M059J (cell line): ENCODE measurements at places on chromosomes 3 and 15. TPM values are rescaled to one million over a fixed set of nuclear protein-coding genes. Genes with fewer than 3 reads are reported as not detected.

PLCB2 gene
- not detected in 2 replicates for total RNA-seq

WNT7A gene
- total RNA-seq = 0.10 and 0.15 TPM in 2 replicates

POU1F1 gene
- total RNA-seq = not detected in 2 replicates

LTF gene
- total RNA-seq = 0.30 and 0.52 TPM in 2 replicates

NSUN3 gene
- total RNA-seq = 15.1 and 20.6 TPM in 2 replicates

GP9 gene
- total RNA-seq = not detected in 2 replicates

ARRDC4 gene
- total RNA-seq = 9.9 and 13.9 TPM in 2 replicates

ZNF662 gene
- total RNA-seq = 0.20 and 1.4 TPM in 2 replicates

IMPG2 gene
- under 0.01 TPM in 2 replicates for total RNA-seq

C3orf70 gene
- total RNA-seq = not detected in 2 replicates

PAK2 gene
- total RNA-seq = 35.2 and 57.4 TPM in 2 replicates

TMC3 gene
- total RNA-seq = not detected in 2 replicates

FSTL1 gene
- total RNA-seq = 762 and 1,312 TPM in 2 replicates

SNX22 gene
- 0.20 and 0.27 TPM in 2 replicates for total RNA-seq

TM4SF4 gene
- total RNA-seq = 21.7 TPM in 1 of 2 replicates, not detected in the other

GADL1 gene
- not detected in 2 replicates for total RNA-seq

FGD5 gene
- 0.05 TPM in 1 of 2 replicates, not detected in the other for total RNA-seq

FBXL22 gene
- not detected in 2 replicates for total RNA-seq

CYP1A2 gene
- total RNA-seq = not detected in 2 replicates

COLQ gene
- total RNA-seq = 0.12 and 0.27 TPM in 2 replicates

TFG gene
- total RNA-seq = 175 and 189 TPM in 2 replicates

AHSG gene
- total RNA-seq = not detected in 2 replicates

GATM gene
- 1.1 and 1.5 TPM in 2 replicates for total RNA-seq

CD200R1 gene
- total RNA-seq = 0.12 TPM in 1 of 2 replicates, not detected in the other

SYNPR gene
- total RNA-seq = not detected in 2 replicates

DAZL gene
- total RNA-seq = not detected in 2 replicates

PSTPIP1 gene
- not detected in 2 replicates for total RNA-seq

XCR1 gene
- total RNA-seq = not detected in 2 replicates
